ENCODE measurements at places on chromosomes 5 and 9. TPM values are rescaled to one million over a fixed set of nuclear protein-coding genes. Genes with fewer than 3 reads are reported as not detected.

Gene PCDHA12
- total RNA-seq = 0.05 TPM

Gene PCDHGA1
- total RNA-seq = 4.6 TPM

Gene KLF4
- 19.8 TPM for total RNA-seq

Gene CEL
- 0.59 TPM for total RNA-seq

Gene LMX1B
- total RNA-seq = 0.62 TPM

Gene LOX
- 6.8 TPM for total RNA-seq
